ENCODE measurements at places on chromosomes 4 and X.

DNA sequence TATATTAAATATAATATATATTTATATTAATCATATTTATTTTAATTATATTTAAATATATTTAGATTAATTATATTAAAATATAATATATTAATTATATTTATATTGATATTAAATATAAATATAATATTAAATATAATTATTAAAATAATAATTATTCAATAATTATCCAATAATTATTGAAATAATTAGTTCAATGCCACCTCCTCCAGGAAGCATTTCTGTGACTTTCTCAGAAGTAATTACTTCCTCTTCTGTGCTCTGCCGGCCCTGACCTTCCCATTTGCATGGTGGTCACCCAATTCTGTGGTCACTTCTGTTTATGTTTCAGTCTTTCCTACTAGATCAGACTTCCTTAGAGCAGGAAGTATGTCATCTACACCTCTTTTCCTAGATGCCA is 45.8 kb downstream of the EVC2 start:
- DNase-seq: no peak

DNA sequence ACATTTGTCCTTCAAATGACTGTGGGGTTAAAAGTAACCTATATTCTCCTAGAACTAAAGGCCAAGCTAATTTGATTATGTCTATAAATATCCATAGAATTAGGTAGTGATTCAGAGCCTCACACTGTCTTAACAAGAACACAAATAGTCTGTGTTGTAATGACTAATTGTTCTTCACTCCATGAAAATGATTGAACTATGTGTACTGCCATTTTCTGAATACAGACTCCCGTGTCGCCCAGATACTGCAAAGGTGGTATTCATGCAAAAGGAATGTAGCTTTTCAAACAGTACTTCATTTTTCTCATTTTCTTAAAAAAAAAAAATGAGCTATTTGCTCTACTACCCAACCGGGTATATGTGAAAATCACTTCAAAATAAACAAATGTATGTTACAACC is 11.3 kb upstream of the PHKA2 start:
- DNase-seq: no peak

DNA sequence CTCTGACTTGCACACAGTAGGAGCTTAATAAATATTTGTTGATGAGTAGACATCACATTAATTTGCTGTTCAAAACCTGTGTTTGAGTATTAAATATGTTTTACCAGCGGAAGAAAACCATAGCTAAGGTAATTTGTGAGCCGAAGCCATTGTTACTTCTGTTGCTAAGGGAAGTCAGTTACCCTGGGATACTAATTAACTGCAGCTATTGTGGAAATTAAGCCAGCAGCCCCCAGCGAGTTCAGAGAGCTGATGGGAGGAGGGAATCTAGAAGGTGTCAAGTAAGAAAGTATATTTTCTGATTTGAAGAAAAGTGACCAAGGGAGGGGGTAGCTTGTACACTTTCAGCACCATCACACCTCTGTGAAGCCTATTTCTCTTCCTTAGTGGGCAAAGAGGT is 76.7 kb upstream of the IGSF1 start:
- no peak for DNase-seq

GRCh38 chr4:123856689-123857545 is 460.3 kb downstream of the SPRY1 start:
- peak; percentile 4 for DNase-seq

GRCh38 chr4:78372355-78372988 is 179.1 kb upstream of the ANXA3 start:
- DNase-seq: no peak

DNA sequence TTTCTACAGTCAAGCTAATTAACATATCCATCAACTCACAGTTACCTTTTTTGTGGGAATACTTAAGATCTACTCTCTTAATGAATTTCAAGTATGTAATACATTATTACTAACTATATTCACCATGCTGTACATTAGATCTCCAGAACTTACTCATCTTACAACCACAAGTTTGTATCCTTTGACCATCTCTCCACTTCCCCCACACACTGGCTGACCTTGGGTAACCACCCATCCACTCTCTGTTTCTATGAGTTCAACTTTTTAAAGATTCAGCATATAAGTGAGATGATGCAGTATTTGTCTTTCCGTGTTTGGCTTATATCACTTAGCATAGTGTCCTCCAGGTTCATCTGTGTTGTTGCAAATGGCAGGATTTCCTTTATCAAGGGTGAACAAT is 30.5 kb upstream of the MAGED1 start:
- no peak for DNase-seq

All from Panc1 (cell line).